ENCODE measurements at places on chromosomes 7 and 10. TPM values are rescaled to one million over a fixed set of nuclear protein-coding genes. Genes with fewer than 3 reads are reported as not detected.

PRKCQ gene
- total RNA-seq, result 3.3 TPM

RET gene
- 2.5 TPM for total RNA-seq

OR2A7 gene
- total RNA-seq, result 0.41 TPM

GRCh38 chr7:44294325-44295069, 30.9 kb downstream of the CAMK2B start:
- no peaks in the 10 kb centered on the region for H3K4me1 ChIP-seq
- no peak overlapping the region for H3K4me3 ChIP-seq
- no peak overlapping the region for H3K27ac ChIP-seq
- H3K27me3 ChIP-seq, result peaks cover 22% of the 10 kb centered on the region

DNA sequence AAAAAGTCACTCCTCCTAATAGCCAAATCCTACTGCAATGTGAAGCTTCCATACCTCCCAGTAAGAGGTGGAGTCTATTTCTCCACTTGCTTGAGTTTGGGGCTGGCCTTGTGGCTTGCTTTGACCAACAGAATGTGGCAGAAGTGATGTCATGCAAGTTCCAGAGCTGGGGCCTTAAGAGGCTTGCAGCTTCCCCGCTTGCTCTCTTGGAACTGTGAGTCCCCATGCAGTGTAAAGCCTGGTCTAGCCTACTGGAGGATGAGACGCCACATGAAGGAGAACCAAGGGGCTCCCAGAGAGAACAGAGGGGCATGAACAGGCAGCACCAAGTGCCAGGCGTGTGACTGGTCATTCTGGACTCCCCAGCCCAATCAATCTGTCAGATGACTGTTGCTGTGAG, 58.6 kb upstream of the OPALIN start:
- H3K36me3 ChIP-seq, result no peaks in the 10 kb centered on the region
- DNase-seq, result no peak
- H3K4me1 ChIP-seq, result peaks cover 19% of the 10 kb centered on the region
- H3K27me3 ChIP-seq, result peaks cover 5% of the 10 kb centered on the region
- H3K4me3 ChIP-seq, result no peak overlapping the region

DNA sequence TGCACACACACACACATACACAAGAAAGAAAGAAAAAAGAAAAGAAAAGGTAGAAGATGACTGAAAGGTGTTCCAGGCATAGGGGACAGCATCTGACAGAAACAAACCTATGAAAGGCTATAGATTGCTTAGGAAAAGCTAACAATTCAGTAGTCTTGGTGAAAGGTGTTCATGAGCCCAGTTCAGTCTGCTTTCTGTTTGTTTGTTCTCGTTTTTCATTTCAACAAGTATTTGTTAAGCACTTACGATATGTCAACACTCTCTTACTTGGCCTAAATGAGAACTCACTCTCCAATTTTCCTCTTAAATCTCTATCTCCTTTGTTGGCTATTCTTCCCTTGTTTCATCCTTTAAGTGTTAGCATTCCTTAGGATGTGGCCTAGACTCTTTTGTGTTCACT, 133.2 kb downstream of the GRM8 start:
- peaks cover 25% of the 10 kb centered on the region for H3K27me3 ChIP-seq
- no peaks in the 10 kb centered on the region for H3K36me3 ChIP-seq
- H3K27ac ChIP-seq, result no peak overlapping the region

DNA sequence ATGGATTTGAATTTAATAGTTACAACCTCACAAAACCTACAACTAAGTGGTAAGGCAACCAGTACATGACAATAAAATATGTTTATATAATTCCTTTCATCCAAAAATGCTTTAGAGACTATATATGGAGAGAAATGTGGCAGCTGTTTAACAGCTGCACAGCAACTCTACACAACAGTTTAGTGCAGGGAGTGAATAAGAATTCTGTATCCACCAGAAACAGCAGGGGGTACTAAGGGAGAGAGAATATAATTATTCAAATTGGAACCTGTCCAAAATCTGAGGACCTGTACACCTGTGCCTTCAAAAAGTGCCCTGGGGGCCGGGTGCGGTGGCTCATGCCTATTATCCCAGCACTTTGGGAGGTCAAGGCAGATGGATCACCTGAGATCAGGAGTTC, 49.6 kb downstream of the POLL start:
- H3K36me3 ChIP-seq, result peaks cover 5% of the 10 kb centered on the region
- peaks cover 17% of the 10 kb centered on the region for H3K4me1 ChIP-seq
- no peak overlapping the region for H3K4me3 ChIP-seq
- DNase-seq, result no peak
- no peak overlapping the region for H3K27ac ChIP-seq

DNA sequence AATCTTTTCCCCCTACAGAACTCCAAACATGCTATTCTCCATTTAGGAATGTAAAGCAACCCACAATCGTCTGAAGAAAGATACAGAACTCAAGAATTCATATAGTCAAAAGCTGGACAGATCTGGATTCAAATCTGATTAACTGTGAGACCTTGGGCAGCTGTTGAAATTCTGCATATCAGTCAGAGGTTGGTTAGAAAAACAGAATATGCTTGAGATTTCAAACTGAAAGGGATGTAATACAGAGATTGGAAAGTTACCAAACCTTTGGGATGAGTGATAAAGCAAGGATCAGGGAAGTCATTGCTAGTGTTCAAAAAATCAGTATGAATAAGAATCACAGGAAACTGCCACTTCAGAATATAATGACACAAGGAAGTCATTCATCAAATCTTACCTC, 406.6 kb downstream of the HTR7 start:
- DNase-seq, result no peak
- no peaks in the 10 kb centered on the region for H3K36me3 ChIP-seq
- H3K4me1 ChIP-seq, result no peaks in the 10 kb centered on the region
- no peak overlapping the region for H3K27ac ChIP-seq
- H3K4me3 ChIP-seq, result no peak overlapping the region
- no peaks in the 10 kb centered on the region for H3K27me3 ChIP-seq

Measured in neural crest cell (in vitro differentiated cells).